ENCODE measurements at places on chromosomes 3 and 15. TPM values are rescaled to one million over a fixed set of nuclear protein-coding genes. Genes with fewer than 3 reads are reported as not detected.

Gene ACOX2
- 5.2 TPM for total RNA-seq

Gene CRBN
- 44.8 TPM for total RNA-seq

Gene FEZF2
- not detected for total RNA-seq

Gene PCLAF
- 2.2 TPM for total RNA-seq

Gene MANF
- 102 TPM for total RNA-seq

Gene SEMA3F
- 4.2 TPM for total RNA-seq
